Central memory CD8-positive, alpha-beta T cell (primary cell): ENCODE measurements at places on chromosomes 6 and 20.

DNA sequence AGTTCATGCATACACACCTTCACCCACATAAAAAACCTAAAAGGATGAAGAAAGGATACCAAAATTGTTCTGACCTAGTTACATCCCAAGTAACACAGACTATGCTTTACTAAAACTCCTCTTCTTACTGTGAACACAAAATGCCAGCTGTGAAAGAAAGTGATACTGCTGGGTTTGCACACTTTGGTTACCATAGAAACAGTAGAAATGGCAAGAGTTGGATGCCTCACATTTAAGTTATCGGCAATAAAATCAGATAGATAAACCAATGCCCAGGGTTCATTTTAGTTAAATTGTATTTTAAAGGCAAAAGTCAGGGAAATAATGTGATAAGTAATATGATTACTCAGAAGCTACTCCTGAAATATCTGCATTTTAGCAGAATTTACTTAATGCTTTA, 161.9 kb downstream of the CDK19 start:
- no peak for DNase-seq

DNA sequence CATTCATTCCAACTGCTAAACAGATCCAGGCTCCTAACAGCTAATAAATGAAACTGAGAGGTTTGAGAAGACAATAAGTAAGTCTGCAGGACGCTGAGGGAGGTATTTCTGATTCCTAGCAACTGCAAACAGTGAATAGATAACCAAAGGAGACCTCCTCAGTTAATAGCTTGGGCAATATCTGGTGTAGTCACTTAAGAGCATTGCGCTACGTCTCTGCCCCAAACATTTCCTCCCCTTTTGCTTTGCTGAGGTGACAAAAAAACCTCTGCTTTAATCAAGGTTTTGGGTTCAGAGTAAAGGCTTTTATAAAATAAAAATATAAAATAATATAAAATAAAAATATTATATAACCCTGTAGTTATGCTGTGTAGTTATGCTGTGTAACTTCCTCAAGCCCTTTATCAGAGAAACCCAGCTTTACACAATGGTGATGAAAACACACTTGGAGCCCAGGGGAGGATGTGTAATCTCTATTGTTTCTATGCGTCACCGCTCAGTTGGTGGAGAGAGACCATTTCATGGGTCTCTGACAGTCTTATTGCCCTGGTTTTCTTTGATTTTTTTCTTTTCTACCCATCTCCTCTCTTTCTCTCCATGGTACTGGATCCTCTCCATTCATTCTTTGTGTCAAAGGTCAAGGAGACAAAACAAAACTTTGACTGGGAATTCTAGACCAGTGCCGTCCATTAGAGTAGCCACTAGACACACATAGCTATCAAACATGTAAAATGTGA, 18.9 kb upstream of the CALHM5 start:
- no peak for DNase-seq

- DNase-seq = peak; percentile 77
These were observed 19.7 kb downstream of the SLC17A9 start for GRCh38 chr20:62971950-62972844.

DNA sequence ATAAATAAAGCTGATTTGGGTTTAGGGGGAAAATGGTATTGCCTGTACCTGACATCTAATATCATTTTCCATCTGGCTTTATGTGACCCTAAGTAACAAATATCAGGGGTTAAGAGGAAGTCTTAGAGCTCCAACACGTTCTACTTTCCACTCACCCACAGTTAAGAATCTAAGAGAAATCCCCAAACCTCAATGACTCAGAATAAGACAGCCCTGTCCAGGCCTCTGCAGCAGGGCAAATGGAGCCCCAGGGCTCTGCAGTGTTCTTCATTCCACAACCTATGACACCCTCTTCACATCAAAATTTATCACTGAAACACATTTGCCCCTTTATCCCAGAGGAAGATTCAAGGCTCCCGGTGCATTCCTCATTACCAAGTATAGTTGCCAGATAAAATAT, 20.3 kb upstream of the TENT5A start:
- no peak for DNase-seq

- DNase-seq = no peak
These were observed 247.9 kb upstream of the SLC35B3 start for GRCh38 chr6:8683204-8683603.

DNA sequence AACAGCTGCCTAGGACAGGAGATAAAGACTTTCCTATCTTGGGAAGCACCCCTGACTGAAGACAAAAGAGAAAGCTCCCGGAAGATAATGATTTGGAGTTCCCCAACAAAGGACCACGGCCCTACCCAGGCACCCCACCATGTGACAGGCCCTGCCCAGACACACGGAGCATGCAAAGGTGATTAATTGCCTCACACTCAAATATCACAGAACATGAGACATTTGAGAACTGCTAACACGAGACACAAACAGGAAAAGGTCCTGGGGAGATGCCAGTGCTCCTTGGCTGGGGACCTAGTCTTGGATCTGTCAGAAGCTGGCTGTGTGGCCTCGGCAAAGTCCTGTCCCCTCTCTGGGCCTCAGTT, 82.5 kb upstream of the PTPN1 start:
- DNase-seq = no peak

DNA sequence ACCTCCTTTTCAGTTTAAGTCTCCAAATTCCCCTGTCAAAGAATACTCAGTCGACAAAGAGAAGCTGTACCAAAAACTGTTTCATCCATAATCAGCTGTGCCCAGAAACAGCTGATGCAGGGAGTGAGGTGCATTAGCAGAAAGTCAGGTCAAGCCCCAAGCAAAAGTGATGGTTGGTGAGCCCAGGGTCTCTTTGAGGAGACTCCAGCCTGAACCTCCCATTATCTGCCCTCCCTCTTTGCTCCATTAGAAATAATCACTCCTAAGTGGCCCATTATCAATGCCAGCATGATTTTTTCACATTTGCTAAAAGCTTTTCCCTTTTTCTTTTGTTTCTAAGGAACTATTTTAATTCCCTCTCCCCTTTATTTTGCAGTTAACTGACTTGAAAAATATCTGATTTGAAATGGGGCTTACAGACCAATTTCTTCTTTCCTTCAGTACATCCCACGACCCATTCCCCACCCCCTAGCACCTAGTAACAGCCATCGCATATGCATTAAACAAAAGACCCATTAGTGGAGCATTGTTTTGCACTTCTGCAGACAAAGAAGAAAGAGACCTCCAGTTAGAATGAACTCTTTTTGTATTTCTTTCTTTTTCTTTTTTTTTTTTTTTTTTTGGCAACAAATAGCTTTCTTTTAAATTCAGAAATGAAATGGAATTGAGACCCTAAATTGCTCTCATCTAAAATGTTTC, 257.0 kb downstream of the GRIK2 start:
- no peak for DNase-seq

DNA sequence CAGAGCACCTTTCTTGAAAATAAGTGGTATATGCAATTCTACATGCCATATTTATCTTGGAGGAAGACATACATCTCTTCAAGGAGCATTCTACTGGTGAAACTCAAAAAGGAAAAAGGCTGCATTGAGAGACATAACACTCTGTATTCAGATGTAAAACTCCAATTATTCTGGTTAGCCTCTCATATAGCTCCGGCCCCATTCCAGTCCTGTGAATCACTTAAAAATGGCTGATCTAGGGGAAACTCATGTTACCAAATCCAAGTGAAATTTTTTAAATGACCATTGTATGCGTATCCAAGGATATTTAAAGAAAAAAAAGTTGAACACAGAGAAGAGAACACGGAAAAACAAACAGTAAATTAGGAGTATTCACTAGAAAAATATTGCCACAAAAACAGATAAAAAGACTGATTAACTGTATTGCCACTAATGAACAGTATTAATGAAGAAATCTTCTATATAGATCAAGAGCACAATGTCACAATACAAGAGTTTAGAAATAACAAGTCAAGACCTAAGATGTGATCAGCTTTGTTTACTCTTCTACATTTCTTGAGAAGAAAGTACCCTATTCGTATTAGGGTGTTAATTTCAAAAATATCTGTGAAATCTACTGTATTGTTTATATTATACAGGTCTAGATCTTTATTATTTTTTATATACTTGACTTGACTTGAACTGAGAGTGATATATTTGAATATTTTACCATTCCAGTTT, 124.5 kb upstream of the GJE1 start:
- DNase-seq = no peak

- DNase-seq = no peak
These were observed 20.6 kb upstream of the VEGFA start for GRCh38 chr6:43749461-43749860.

DNA sequence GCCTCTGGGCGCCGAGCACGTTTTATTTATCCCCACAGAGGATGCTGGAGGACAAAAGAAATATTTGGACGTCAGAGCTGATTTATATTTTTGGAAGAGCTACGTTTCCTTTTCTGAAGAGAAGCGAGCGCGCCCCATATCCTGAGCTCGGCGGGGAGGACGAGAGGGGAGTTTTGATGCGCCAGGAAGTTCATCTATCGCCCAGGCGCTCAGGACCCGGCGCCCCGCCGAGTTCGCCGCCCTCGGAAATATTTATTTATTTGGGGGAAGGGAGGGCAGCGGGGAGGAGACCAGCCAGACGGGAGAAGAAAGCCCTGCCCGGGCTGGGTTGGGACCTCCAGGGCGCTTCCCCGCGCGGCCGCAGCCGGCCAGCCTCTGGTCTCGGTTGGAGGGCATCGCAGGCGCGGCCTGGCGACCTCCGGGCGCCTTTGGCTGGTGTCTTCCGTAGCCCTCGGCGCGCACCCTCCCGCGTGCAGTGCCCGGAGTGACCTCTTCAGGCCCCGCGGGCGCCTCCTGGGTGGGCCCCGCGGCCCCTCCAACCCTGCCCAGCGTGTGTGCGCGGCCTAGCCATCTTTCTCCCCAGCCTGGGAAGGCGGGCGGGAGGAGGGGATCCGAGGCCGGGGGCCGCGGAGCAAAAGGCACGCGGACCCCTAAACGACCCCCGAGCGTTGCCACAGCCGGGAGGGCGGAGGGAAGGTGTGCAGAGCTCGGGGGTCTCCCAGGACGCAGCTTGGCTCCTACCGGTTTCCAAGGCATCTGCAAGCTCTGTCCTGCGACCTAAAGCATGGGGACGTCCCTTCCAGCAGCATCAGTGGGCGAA, 5.4 kb upstream of the FOXF2 start:
- DNase-seq = no peak

GRCh38 chr20:46021361-46022359, 7.4 kb upstream of the SLC12A5 start:
- DNase-seq = no peak

DNA sequence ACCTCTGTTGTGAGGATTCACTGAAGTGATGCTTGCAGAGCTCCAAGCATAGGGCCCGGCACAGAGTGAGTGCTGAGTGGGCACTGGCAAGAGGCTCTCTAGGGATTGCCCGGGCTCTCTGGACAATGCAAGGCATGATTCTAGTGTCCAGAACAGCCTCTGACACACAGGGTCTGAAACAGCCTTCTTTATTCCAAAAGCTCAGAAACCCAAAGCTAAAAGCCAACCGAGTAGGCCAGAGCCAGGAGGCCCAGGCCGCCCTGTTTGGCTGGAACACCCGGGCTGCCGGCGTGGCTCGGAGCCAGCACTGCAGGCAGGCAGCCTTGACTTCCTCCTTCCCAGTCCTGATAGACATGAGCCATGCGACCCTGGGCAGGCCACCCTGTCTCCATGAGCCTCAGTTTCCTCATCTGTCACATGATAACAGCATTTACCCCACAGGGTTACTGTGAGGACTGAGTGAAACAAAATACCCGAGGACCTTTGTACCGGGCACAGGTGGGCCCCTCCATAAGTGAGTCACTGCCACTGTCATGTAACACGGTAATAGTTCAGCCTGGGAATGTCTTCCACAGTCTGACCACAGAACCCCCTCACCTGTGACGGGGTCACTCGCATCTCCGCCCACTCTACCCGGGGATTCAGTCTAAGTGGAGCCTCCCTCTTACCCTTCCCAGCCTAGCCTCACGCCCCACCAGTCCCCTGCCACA, 51.5 kb downstream of the PTPRT start:
- DNase-seq = no peak

- no peak for DNase-seq
These were observed 3.2 kb upstream of the REPS1 start for GRCh38 chr6:138991206-138991605.

- no peak for DNase-seq
These were observed 151.0 kb upstream of the MCHR2 start for GRCh38 chr6:100144991-100145390.

DNA sequence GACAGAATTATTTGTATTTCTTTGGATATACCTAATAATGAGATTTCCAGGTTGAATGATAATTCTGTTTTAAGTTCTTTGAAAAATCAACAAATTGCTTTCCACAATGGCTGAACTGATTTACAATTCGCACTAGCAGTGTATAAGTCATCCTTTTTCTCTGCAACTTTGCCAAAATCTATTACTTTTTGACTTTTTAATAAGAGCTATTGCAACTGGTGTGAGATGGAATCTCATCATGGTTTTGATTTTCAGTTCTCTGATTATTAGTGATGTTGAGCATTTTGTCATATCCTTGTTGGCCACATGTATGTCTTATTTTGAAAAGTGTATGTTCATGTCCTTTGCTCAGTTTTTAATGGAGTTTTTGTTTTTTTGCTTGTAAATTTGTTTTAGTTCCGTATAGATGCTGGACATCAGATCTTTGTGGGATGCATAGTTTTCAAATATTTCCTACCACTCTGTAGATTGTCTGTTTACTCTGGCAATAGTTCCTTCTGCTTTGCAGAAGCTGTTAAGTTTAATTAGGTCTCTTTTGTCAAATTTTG, 409.8 kb upstream of the CITED2 start:
- no peak for DNase-seq

DNA sequence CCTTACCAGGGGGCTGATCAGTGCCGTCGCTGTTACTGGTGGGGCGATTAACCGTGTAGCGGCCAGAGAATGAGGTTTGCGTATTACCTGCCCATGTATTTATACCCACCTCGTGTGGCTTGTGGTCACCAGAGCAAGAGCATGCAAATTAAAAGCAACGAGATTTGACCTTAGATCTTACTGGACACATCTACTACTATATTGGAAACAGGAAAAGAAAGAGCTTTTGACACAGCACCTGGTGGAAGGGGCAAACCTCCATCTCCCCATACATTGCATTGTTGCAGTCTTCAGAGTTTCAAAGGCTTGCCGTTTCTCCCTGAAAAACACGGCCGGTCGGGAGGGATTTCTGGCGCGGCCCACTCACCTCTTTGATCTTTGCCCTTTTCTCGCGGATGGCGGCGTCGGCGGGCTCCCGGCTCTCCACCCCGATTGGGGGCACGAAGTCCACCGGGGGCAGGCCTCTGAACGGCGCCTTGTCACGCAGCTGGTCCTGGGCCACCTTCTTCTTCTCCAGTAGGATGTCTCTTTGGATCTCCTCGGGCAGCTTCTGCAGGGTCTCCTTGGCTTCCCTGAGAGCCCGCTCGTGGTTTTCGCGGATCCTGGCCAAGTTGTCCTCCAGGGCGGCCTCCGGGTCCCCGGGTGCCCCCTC, 1.3 kb downstream of the MAN1A1 start:
- DNase-seq = peak; percentile 13

GRCh38 chr20:9916761-9917160, 77.9 kb upstream of the PAK5 start:
- no peak for DNase-seq

GRCh38 chr6:43679057-43679456, 8.5 kb downstream of the MRPS18A start:
- DNase-seq = no peak

- DNase-seq = no peak
These were observed 32.0 kb downstream of the KIF6 start for GRCh38 chr6:39693206-39693605.
